Cerebellar nuclear complex (tissue), 1 donor: ENCODE measurements at places on chromosomes 4 and X.

DNA sequence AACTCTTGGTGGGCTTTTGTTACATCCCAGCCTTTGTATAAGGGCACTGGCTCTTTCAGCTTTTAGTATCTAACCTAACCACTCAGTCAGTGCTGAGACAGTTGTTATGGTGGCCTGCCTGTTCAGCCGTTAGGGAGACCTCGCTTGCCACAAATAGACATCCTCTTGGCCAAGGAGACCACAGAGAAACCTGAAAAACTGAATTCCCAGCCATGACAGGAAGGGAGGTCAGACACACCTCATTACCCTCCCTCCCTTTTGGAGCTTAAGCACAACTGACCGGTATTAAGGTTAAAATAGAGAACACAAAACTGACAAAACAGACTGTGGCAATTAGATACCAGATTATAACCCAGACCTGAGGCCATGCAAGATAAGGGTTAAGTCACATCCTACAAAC is 1639.3 kb downstream of the RPA4 start:
- no peak for DNase-seq

- DNase-seq: no peak
Measured at GRCh38 chr4:40484346-40485090, 145.1 kb downstream of the RBM47 start.

DNA sequence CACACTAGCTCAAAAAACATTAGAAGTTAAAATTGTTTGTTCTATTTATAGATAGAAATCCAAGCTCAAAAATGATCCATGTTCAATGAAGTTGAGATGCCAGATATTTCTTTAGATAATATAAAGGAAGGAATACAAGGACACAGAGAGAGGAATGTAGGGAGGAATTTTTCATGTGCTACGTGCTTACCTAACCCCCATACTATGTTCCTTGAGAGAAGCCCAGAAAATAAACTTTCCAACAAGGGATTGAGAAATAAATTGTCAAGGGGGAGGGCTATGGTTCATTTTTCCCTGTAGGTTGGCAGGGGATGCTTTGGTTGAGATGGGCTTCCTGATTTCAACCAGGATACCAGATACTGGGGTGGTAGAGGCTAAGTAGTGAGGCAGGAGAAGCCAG is 15.6 kb upstream of the ADH5 start:
- DNase-seq: no peak

- no peak for DNase-seq
Measured at GRCh38 chrX:130523460-130524394, 121.9 kb downstream of the RBMX2 start.

GRCh38 chrX:137565318-137565904 is 516 bp upstream of the ZIC3 start:
- no peak for DNase-seq

DNA sequence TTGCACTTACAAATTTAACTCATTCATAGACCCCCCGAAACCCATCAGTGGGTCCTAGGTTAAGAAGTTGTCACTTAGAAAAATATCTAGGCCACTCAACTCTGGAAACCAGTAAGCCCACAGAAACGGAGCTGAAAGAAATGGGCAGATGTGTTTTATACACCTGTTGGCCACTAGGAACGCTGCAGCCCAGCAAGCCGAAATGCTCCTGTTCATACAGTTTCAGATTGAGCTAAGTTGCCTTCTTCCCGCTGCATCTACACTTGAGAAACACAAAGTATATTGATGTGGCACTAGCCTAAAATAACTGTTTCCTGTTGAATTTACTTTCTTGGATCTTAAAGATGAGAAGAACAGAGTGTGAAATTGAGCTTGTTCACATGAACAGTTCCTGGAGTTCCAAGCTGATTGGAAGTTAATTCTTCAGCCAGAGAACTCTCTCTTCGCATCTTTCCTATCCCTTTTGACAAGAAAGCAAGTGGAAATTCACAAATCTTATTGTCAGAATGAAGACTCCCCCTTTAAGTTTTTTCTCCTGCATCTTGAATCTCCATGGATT is 174.1 kb downstream of the RBMX2 start:
- no peak for DNase-seq

- DNase-seq: no peak
Measured at GRCh38 chrX:108464604-108465003, 25.0 kb downstream of the COL4A5 start.

DNA sequence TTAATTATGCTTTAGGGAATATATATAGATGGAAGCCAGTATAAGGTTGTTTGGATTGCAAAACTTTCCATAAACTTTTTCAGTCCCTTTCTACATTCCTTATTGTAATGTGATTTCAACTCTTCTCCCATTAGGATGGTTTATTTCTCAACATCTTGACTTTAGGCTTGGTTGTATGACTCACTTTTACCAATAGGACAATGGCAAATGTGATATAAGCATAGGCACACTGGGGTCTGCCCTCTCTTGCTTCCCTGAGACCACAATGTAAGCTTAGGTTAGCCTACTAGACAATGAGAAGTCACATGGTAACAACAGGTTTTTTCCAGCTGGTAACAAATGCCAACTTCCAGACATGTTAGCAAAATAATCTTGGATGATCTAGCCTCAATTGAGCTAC is 163.3 kb upstream of the RBPJ start:
- DNase-seq: no peak

GRCh38 chrX:143623657-143624056 is 12.2 kb downstream of the SLITRK4 start:
- no peak for DNase-seq

DNA sequence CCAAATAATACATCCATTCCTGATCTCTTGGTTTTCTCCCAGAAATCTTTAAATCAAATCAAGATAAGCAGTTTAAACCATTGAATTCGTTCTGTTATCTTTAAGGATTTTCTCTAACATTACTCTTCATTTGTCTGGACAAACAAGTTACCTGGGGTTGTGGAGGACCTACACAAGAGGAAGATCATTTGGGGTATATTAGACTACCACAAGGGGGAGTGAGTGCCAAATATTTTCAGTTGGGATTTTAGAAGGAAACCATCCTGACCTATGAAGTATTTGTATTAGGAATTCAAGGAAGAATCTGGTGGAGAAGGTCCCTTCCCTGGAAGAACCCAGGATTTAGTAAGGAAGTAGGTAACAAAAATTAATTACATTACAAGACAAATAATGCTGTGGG is 12.0 kb upstream of the DCHS2 start:
- no peak for DNase-seq

GRCh38 chr4:186954956-186955355 is 231.3 kb upstream of the FAT1 start:
- no peak for DNase-seq

GRCh38 chr4:168151327-168151726 is 59.0 kb downstream of the ANXA10 start:
- DNase-seq: no peak

GRCh38 chrX:107683124-107683895 is 55.0 kb downstream of the PRPS1 start:
- DNase-seq: no peak

GRCh38 chr4:172352356-172352755 is 539.2 kb downstream of the GALNTL6 start:
- DNase-seq: no peak

DNA sequence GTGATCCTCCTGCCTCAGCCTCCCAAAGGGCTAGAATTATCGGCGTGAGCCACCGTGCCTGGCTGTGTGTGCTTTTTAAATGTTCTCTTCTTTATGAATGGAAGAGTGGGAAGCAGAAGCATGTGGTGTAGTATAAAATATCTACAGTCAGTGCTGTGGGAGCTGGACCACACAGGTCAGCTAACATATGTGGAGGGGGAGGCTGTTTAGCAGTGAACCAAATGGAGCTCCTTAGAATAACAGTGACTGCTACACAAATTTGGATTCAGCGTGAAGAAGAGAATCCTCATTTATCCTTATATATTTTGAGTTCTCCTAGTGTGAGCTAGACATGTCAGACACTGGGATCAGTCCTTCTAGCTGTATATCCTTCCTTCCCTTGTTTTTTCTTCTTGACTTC is 3.2 kb downstream of the SNX25 start:
- DNase-seq: no peak

GRCh38 chrX:12419591-12419990 is 281.3 kb downstream of the FRMPD4 start:
- no peak for DNase-seq
